ENCODE measurements at places on chromosomes 6 and 20.

DNA sequence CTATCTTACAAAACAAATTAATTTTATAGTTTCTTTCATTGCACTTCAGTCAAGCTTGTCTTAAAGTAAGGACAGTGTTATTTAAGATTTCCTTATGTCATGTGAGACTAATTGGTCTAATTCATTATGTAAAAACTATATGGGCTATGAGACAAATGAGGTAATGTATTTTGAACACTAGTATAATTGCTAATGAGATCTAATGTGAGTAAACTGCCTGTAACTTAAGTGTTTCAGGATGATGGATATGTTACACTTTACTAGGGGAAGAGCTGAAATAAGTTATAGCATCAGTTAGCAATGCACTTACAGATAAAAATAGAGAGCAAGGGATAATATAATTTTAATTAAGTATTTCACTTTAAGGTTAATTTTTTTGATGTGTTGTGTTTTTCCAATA lies 386.3 kb upstream of the MAP3K7 start:
- no peak for DNase-seq

DNA sequence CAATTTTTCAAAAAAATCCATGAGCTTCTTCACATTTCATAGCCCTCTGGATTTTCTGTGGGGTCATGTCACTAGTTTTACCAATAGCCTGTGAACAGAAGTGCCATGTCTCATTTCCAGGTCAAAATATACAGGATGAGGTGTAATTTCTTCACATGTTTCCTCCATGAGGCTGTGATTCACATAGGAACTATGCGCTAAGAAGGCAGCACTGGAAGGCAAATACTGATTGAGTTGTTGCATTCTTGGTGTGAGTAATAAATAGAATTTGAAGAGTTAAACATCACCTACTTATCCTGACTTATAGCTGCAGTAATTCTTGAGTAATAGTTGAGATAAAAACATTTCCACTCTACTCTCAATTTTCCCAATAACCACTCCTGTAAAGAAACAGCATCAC lies 442.3 kb downstream of the HAO1 start:
- DNase-seq = no peak

DNA sequence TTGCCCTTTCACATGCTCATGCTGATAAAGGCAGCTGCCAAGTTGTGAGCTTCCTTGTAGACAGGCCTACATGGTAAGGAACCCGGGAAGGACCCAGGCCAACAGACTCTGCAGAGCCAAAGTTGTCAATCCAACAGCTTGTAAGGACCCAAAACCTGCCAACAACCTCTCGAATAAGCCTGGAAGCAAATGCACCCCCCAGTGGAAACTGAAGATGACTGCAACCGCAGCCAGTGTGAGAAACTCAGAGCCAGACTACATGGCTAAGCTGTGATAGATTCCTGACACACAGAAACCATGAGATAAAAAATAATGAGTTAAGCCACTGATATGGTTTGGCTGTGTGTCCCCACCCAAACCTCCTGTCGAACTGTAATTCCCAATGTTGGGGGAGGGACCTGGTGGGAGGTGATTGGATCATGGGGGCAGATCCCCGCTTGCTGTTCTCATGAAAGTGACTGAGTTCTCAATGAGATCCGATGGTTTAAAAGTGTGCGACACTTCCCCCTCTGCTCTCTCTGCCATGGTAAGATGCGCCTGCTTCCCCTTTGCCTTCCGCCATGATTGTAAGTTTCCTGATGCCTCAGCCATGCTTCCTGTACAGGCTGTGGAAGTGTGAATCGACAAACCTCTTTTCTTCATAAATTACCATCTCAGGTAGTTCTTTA lies 18.8 kb upstream of the CLPSL2 start:
- no peak for DNase-seq

DNA sequence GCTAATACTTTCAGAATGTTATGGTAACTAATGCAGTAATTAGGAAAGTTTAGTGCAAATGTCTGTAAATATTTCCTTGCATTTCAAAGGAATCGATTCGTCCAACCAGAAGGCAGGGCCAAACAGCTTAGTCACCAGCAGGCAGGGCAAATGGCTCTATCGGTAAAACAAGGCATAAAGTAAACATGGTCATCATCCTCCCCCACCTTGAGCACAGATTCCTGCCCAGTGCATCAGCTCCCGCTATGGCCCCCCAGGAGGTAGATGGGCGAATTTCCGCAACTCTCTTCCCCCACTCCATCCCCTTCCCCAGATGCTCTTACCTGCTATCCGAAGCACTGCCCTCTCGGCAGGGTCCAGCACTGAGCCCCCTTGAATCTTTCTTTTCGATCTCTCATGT lies 103.8 kb upstream of the BEND6 start:
- DNase-seq = no peak

- DNase-seq = peak; percentile 89
These were observed 30.8 kb downstream of the DUSP22 start for GRCh38 chr6:322940-323729.

- no peak for DNase-seq
These were observed 32.6 kb downstream of the DSTN start for GRCh38 chr20:17602493-17602892.

DNA sequence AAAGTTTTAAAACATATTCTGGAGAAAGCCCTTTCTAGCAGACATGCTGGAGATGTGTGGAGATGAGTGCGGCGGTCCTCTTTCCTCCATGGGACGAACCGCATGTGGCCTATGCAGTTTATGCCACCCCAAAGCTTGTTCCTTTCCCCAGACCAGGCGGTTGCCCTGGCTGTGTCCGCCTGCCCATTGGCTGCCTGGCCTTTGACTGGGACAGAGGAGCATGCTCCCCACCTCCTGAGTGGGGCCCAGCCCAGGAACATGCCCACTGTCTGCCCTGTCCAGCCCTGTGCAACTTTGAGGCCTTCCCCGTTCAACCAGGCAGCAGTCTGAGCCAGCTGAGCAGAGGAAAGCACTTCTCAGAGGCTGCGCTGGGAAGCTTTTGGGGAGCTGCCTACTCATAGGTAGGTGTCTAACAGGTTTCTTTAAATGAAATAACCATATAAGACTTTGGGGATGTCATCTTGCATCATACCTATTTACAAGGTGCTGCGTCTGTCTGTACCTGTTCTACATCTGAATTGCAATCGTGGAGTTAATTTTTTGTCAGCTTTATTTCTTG lies 20.6 kb downstream of the FOXC1 start:
- DNase-seq = no peak

GRCh38 chr20:41035207-41035606 lies 6.6 kb downstream of the TOP1 start:
- DNase-seq = no peak

DNA sequence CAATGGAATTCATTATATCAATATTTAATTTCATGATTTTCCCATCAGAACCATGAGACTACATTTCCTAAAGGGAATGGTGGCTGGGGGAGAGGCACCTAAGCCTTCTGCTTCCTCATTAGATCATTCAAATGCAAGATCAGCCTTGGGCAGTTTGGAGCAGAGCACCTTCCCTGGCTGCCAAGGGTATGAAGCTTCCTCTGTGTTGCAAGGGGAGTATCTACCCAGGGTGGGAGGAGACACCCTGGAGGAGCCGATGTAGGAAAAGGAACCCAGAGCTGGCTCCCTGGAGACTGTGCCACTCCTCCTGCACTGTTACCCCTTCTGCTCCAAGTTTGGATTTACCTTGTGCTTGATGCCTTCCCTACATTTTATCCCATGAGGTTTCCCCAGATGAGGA lies 299.7 kb upstream of the PRDM1 start:
- no peak for DNase-seq

DNA sequence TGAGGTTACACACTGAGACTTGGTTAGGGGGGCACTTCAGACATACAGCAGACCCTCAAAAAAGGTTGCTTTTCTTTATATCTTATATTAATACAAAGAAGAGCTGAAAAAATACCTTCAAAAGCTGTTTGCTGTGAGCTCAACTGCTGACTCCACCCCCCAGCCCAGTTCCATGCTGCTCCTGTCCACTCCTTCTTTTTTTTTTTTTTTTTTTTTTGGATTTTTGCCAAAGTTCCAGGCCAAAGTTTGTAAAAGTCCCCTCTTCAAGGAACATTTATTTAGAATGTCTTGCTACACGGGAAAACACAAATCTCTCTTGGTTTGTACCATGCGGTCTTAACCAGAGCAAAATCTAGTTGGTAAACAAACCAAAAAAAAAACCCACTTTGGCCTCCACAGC lies 85.3 kb upstream of the AKAP12 start:
- no peak for DNase-seq

- no peak for DNase-seq
These were observed at the start of gene FOXO3 for GRCh38 chr6:108560463-108561308. FOXO3 (plus strand) TSS chr6:108560917; CDS start chr6:108561209, 292 bp downstream.

- no peak for DNase-seq
These were observed 3.3 kb upstream of the TAGAP start for GRCh38 chr6:159047891-159048685.

DNA sequence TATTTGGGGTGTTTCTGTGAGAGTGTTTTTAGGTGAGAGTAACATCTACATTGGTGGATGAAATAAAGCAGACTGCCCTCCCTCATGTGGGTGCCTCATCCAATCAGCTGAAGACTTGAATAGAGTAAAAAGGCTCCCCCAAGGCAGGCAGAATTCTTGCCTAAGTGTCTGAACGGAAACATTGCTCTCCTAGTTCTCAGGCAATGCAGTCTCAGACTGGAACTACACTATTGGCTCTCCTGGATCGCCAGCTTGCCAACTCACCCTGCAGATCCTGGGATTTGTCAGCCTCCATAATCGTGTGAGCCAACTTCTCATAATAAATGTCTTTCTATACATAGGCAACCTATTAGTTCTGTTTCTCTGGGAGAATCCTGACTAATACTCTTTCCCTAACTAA lies 5.5 kb upstream of the TMEM170B start:
- DNase-seq = no peak

Data from GM12878 (cell line).